Stomach (tissue), 19 donors: ENCODE measurements at places on chromosomes 4 and X. TPM values are rescaled to one million over a fixed set of nuclear protein-coding genes. Genes with fewer than 3 reads are reported as not detected.

Gene ZAR1
- polyA plus RNA-seq: not detected

DNA sequence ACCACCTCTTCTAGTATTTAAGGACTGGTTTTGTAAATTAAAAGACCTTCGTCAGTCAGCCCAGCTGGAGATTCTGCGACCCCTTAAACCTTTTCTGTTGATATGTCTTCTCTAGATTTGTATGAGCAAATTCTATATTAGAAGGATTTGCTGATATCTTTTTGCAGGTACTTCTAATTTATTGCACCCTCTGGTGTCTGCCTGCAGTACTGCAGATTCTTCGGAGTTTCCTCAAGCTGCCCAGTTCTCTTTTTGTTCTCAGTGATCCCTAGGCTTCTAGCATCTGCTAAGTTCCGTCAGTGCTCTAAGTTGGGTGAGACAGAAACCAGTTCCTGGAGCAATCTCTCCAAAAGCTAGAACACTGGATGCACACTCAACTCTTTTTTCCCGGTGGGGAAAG lies 545.2 kb downstream of the C4orf33 start:
- H3K36me3 ChIP-seq: no peaks in the 10 kb centered on the region
- H3K4me1 ChIP-seq: no peaks in the 10 kb centered on the region
- H3K27ac ChIP-seq: no peak overlapping the region
- peak; percentile 66 for DNase-seq
- no peak overlapping the region for H3K4me3 ChIP-seq

DNA sequence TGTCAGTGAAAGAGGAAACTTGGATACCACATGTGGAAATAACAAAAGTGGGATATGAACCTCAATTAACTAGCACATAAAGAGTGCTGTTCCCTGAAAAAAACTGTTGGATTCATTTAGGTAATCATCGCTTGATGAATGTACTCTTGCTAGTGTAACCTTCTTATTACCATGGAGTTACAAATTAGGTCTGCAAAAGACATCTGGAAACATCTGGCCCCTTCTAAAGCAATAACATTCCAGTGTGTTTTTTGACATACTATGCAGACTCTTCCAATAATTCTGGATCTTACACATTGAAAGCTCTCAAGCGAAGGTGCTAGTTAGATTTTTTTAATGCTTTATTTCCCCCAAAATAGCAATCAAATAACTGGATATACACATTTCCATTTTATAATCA lies 134.6 kb downstream of the ATP10D start:
- DNase-seq: peak; percentile 7
- no peak overlapping the region for H3K4me3 ChIP-seq
- no peaks in the 10 kb centered on the region for H3K36me3 ChIP-seq
- no peaks in the 10 kb centered on the region for H3K4me1 ChIP-seq

Gene AFP
- not detected for polyA plus RNA-seq

- H3K27ac ChIP-seq: no peak overlapping the region
- H3K4me3 ChIP-seq: no peak overlapping the region
- H3K4me1 ChIP-seq: no peaks in the 10 kb centered on the region
- no peak for DNase-seq
These were observed 112.5 kb downstream of the ANAPC10 start for GRCh38 chr4:144985531-144985930.
